ENCODE measurements at places on chromosomes 1 and 21.

DNA sequence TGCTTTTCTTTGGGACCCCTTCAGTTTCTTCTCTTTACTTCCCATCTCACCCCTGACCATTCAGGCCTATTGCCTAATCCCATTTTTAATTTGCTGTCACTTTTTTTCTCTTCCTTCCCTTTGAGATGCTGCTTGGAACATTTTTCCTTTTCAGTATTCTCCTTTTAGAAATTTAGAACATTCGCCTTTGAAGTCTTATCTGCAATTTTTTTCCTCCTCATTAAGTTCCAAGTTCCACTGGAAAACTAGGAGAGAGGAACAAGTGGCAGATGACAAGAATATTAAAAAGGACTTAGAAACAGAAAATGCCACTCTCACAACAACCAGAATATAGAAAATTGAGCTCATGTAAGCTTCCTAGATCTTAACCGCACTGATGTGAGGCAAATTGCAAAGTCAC is 126.6 kb downstream of the PSMG1 start:
- DNase-seq = no peak

- DNase-seq = no peak
These were observed 10.3 kb downstream of the SIM2 start for GRCh38 chr21:36709030-36709867.

GRCh38 chr1:243587823-243588560 is 262.1 kb downstream of the AKT3 start:
- no peak for DNase-seq

- DNase-seq = no peak
These were observed 79.2 kb upstream of the TNR start for GRCh38 chr1:175822580-175822979.

GRCh38 chr21:26267389-26267788 is 96.8 kb upstream of the APP start:
- no peak for DNase-seq

DNA sequence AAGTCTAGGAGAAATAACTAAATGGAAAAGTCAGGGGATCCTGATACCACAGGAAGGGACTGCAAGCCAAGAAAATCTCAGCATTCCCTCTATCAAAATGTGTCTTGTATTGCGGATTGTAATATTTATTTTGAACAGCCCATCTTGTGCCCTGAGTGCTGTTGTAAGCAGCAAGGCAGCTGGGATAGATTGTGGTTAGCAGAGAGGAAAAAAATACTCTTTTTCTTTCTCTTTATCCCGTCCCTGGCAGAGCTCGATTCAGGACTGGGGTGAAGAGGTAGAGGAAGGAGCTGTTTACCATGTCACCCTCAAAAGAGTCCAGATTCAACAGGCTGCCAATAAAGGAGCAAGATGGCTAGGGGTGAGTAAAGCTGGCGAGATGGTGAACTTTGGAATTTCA is 1.2 kb downstream of the RGL1 start:
- DNase-seq = no peak

DNA sequence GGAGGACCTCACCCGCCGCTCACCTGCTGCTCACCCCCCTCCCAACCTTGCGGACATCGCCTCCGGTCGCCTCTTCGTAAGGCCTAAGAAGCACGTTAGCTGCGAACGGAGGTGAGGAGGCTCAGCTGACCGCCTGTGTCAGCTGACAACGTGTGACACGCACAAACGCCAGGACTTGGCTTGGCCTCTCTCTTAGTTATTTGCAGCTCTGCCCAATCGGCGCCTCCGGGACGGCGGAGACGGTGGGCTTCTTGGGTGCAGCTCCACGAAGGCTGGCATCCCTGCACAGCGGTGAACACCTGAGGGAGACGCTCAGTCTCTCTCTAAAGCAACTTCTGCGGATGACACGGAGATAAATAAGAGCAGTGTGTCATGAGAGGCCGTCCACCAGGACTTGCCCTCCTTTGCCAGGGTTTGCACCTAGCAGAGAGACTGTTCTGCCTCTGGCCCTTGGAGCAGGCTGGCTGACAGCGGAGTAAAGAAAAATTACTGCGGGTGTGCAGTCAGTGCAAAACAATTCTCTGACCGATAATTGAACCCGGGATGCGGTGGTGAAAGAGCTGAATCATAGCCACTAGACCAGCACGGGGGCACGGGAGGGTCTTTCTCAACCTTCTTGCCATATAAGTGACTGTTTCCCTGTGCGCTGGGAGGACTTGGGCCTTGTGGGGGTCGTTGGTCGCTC is 318.9 kb downstream of the FAM72C start:
- no peak for DNase-seq

- no peak for DNase-seq
These were observed 235.5 kb upstream of the RRP15 start for GRCh38 chr1:218049641-218050040.

GRCh38 chr1:119783354-119784185 is 14.9 kb upstream of the HMGCS2 start:
- DNase-seq = no peak

GRCh38 chr1:31683997-31684396 is 19.8 kb downstream of the COL16A1 start:
- DNase-seq = no peak

GRCh38 chr1:157288996-157289395 is 150.8 kb upstream of the ETV3 start:
- DNase-seq = no peak

DNA sequence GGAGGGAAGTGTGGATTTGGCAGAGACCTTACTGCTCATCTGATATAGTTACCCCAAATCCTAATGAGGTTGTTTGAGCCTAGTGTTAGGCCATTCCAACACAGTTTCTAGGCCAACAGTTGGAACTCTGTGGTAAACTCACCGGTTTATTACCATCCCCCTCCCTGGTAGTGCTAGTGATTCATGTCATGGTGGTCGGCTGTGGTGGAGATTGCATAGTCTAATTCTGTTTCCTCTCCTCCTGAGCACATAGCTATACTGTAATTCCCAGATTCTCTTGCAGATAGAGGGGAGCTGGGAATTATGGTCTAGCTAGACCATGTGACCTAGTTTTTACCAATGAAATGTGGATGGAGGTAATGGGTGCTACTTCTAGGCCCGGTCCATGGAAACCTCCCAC is 123.7 kb upstream of the KIF26B start:
- DNase-seq = no peak

DNA sequence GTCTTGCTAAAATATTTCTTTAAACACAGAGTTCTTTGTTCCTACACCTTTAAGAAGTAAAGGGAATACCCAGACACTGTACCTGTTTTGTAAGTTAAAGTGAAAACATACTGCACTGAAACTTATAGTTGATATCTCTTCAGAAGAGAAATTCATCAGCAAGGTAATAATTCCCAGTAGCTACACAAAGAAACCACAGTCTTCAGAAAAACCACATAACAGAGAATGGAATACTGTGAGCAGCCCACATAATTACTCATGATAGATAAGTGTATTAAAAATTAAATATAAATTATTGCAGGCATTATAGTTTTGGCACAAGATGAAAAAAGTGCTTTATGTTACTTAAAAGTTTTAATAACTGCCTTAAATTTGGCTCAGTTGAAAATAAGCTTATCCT is 276.6 kb downstream of the SETD4 start:
- DNase-seq = no peak

GRCh38 chr1:180793451-180793850 is 119.2 kb upstream of the KIAA1614 start:
- no peak for DNase-seq

GRCh38 chr1:186775881-186776560 is 52.7 kb upstream of the PLA2G4A start:
- DNase-seq = no peak

GRCh38 chr1:182977480-182977879 is 24.5 kb upstream of the SHCBP1L start:
- DNase-seq = no peak

DNA sequence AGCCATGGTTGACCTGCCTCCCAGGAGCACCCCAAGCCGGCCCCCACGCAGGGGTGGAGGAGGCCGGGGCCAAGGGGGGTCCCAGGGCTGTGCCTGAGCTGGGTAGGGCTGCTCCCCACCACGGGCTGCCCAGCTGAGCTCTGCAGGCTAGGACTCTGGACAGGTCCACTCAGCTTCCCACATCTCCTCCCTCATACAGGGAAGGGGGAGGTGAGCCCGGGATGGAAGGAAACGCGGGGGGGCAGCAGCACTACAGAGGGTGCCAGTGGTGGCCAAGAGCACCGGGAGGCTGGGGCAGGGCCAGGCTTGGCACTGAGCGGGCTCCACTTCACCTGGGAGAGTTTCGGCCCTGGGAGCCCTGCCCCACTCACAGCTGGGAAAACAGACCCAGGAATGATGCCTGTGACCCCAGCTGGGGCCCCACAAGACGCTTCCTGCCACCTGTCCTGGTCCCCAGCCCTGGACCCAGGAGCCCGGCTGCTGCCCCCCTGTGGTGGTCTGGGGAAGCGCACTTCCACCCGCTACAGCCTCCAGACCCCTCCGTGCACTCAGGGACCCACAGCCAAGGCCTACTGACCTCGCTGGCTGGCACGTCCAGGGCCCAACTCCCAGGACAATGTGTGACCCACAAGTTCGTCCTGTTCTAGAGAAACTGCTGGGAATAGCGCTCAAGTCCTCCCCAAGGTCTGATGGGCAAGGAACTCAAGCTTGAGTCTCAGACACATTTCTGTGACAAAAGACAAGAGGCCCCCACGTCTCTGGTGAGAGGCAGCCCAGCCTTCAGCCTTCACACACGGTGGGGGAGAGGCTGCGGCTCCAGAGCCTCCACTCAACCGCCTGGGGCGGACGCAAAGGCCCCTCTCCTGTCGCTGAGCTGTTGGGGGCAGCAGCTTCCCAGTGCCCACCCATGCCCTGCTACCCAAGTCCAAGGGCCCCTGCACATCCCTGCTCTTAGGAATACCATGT is 3.0 kb downstream of the AURKAIP1 start:
- peak; percentile 73 for DNase-seq

All from activated T-cell treated with anti-CD3 and anti-CD28 coated beads for 1 hour (primary cell).